ENCODE measurements at places on chromosomes 5 and 9.

DNA sequence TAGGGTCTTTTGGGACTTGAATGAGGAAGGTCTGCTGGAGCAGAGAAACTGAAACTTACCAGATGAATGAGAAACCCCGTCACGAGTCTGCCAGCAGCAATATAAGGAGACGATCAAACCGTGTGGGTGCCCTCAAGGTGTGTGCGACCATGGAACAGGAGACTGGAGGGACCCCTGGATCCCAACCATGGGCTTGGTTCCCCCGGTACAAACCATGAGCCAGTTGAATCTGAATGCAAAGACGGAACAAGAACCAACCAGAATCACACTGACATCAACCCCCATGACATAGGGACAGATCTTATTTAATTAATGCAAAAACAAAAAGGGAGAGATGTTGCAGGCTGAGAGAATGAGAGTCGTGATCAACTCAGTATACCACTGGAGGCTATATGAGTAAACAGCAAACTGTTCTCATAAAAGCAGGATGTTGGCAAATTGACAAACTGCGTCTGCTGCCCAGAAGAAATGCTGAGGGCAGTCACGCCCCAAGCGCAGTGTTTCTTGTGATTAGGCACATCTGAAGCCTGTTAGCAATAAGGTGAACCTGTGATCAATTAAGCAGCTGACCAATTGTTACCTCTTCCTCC is 475.5 kb upstream of the ACO1 start:
- DNase-seq, result no peak

DNA sequence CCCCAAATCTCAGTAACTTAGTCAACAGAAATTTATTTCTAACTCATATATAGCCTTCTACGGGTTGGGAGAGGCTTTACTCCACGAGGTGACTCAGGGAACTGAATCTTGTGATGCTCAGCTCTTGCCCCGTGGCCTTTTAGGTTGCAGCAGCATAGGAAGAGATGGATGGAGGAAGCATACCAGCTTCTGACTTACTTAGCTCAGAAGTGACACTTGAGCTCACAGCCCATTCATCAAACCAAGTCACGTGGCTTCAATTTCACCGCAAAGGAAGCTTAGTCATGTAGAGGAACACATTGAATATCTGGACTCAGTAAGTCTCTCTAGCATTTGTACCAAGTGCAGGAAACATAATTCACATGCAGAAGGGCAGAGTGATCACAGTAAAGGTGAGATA is 124.1 kb upstream of the KCNN2 start:
- no peak for DNase-seq

GRCh38 chr5:168714046-168714445 is 134.9 kb upstream of the PANK3 start:
- DNase-seq, result no peak

DNA sequence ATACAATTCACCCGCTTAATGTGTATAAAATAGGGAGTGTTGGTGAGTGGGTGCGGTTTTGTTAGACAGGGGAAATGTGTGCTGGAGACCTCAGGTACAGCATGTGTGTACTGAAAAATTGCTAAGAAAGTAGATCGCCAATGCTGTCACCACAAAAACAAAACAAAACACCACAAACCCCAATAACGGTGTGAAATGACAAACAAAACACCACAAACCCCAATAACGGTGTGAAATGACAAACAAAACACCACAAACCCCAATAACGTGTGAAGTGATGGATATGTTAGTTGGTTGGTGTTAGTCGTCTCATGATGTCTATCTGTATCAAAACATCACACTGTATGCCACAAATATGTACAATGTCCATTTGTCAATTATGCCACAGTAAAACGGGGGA is 14.2 kb upstream of the GFPT2 start:
- no peak for DNase-seq

DNA sequence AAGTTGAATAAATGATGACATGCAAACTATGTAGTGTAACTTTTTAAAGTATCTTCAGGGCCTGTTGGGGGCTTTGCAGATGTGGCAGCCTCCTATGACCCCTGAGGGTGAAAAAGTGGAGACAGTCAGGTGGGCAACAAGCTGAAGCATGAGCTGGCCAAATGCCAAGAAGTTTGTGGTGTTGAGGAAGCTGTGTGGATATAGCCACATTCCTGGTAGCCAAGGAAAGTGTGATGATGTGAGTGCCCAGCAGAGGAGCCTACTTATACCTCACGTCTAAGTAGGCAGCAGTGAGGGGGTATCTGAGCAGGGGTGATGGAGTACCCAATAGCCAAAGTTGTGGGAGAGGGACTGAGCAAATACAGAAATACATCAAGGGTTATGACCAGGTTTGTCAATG is 621.2 kb upstream of the CDH6 start:
- DNase-seq, result no peak

GRCh38 chr9:5949103-5949699 is 58.5 kb downstream of the MLANA start:
- DNase-seq, result no peak

DNA sequence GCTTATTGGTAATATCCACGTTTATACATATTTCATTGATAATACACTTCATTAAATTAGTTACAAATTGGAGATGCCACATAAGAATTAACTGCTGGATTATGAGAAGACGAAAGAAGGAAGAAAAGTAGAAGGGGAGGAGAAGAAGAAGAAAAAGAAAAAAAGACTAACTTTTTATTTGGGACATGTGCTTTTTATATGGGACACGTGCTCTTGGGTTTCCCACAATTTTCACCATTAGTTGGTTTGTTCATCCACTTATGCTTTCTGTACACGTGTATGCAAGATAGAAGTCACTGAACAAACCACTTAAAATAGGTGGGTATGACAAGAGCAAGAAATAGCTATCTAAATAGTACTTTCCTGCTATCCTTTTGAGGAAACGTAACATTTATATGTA is 98.6 kb downstream of the MRPS30 start:
- no peak for DNase-seq

DNA sequence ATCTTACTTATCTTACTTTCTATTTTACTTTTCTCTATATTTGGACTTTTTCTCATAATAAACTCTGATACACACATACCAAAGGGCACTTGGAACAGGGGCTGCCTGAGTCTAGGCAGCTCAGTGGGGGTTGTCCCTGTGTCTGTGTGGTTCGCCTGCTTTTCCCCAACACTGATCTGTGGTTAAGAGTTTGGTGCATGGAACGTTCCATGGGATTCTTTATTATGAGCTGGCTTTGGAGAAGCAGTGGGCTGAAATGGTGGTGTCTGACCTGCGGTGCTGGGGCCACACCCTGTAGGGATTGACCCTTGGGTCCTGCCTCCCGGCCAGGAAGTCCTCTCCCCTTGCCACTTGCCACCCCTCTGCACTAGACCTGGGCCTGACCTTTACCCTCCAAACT is 47.4 kb downstream of the ANKRD33B start:
- no peak for DNase-seq

DNA sequence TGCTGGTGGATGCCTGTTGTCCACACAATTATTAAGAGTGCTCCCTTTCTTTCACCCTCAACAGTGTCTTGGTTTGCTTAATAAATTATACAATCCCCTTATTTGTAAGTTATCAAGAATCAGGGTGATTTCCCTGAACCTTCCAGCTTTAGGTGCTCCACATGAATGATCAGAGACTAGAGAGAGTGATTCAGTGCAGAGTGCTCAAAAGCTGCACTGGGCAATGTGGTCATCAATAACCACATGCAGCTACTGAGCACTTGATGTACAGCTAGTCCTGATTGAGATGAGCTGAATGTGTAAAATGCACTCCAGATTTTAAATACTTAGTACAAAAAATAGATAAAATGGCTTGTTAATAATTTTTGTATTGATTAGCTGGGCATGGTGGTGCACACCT is 76.8 kb upstream of the TRIO start:
- DNase-seq, result no peak

GRCh38 chr5:96565582-96566265 is 96.5 kb upstream of the CAST start:
- DNase-seq, result no peak

GRCh38 chr5:61916621-61917620 is 389.1 kb upstream of the KIF2A start:
- DNase-seq, result no peak

DNA sequence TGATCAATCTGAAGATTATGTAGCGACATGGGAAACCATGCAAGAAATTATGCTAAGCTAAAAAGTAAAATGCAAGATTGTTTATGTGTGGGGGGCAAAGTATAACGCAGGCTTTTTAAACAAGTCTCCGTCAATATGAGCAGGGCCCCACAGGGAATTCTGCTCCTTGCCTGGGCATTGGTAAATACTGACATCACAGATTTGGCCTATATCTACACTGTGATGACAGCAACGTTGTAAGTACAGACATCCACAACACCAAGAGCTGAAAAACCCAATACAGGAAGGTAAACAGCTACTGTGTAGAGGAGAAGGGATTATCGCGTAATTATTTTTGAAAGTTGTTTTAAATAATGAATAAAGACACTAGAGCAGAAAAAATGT is 74.5 kb upstream of the SLC25A51 start:
- DNase-seq, result no peak
